ENCODE measurements at places on chromosomes 1 and 21. TPM values are rescaled to one million over a fixed set of nuclear protein-coding genes. Genes with fewer than 3 reads are reported as not detected.
A peak's percentile ranks its signal among the peaks of the same experiment; 100 is the strongest.

DNA sequence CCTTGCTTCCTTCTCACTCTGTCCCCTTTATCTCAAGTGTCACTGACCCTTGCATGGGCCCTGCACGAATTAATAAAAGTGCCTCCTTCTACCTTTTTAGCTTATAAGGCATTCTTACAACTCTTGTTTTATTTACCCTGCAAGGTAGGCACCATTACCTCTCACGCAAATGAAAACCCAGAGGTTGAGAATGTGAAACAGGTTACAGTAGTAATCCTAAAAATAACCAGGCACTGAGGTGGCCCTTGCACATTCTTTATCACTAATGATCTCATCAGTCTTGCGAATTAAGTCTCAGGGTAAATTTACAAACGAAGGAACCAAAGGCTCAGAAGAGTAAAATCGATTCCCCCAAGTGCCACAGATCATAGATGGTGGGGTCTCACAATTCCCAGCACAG lies 3.7 kb downstream of the GLIS1 start:
- DNase-seq = no peak
- H3K4me3 ChIP-seq = no peak overlapping the region
- H3K27me3 ChIP-seq = no peaks in the 10 kb centered on the region
- peaks cover 45% of the 10 kb centered on the region for H3K4me1 ChIP-seq

- no peaks in the 10 kb centered on the region for H3K36me3 ChIP-seq
- H3K27ac ChIP-seq = no peak within 1 kb of the TSS
- peaks cover 54% of the 10 kb centered on the region for H3K27me3 ChIP-seq
- peak; percentile 41 for DNase-seq
- peaks cover 3% of the 10 kb centered on the region for H3K4me1 ChIP-seq
These were observed at the start of gene ZBTB8B for GRCh38 chr1:32464716-32465577. Gene ZBTB8B (plus strand): TSS chr1:32465072. CDS start chr1:32470625, 5,553 bp downstream.

The CA14 gene
- total RNA-seq = not detected

The HCRTR1 gene
- not detected for total RNA-seq

The LAX1 gene
- total RNA-seq = not detected

- no peaks in the 10 kb centered on the region for H3K27me3 ChIP-seq
- H3K4me1 ChIP-seq = no peaks in the 10 kb centered on the region
- no peak overlapping the region for H3K27ac ChIP-seq
- H3K4me3 ChIP-seq = no peak overlapping the region
- H3K36me3 ChIP-seq = no peaks in the 10 kb centered on the region
These were observed 13.1 kb downstream of the SERPINC1 start for GRCh38 chr1:173903827-173904531.

The DEPDC1 gene
- total RNA-seq = 14.7 TPM

GRCh38 chr21:28991861-28992525 lies 684 bp downstream of the LTN1 start:
- no peaks in the 10 kb centered on the region for H3K36me3 ChIP-seq
- no peaks in the 10 kb centered on the region for H3K27me3 ChIP-seq

- DNase-seq = no peak
- no peaks in the 10 kb centered on the region for H3K27me3 ChIP-seq
- no peak overlapping the region for H3K27ac ChIP-seq
- no peaks in the 10 kb centered on the region for H3K4me1 ChIP-seq
- H3K4me3 ChIP-seq = no peak overlapping the region
These were observed 70.9 kb downstream of the PCP4 start for GRCh38 chr21:39938086-39938625.

GRCh38 chr1:216095400-216095799 lies 327.8 kb downstream of the USH2A start:
- H3K36me3 ChIP-seq = no peaks in the 10 kb centered on the region
- no peak overlapping the region for H3K27ac ChIP-seq
- H3K4me3 ChIP-seq = no peak overlapping the region
- H3K4me1 ChIP-seq = no peaks in the 10 kb centered on the region

The TLCD4 gene
- 0.83 TPM for total RNA-seq

- no peaks in the 10 kb centered on the region for H3K36me3 ChIP-seq
- H3K27ac ChIP-seq = no peak overlapping the region
- H3K4me3 ChIP-seq = no peak overlapping the region
- peaks cover 13% of the 10 kb centered on the region for H3K4me1 ChIP-seq
These were observed 43.1 kb upstream of the SGIP1 start for GRCh38 chr1:66490816-66491215.

DNA sequence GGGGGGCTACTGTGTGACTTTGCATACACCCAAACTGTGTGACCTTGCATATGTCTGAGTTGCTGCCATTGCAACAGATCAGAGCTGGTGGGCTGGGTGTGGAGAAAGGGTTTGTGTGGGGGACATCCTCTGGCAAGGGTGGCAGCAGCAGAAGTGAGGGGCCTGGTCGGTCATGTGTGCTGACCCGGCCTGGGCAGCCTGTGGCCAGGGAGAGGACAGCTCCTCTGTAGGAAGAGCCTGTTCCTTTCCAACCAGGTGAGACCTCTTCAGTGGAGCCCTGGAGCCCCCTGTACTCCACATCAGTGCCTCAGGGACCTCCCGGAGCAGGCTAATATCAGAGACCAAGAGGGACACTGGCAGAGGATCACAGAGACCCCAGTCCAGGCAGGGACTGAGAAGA lies 8.3 kb downstream of the PCSK9 start:
- DNase-seq = no peak
- H3K36me3 ChIP-seq = no peaks in the 10 kb centered on the region
- peaks cover 56% of the 10 kb centered on the region for H3K27me3 ChIP-seq
- H3K27ac ChIP-seq = no peak overlapping the region
- no peaks in the 10 kb centered on the region for H3K4me1 ChIP-seq

GRCh38 chr21:28317177-28317950 lies 675.3 kb downstream of the LTN1 start:
- no peaks in the 10 kb centered on the region for H3K4me1 ChIP-seq
- H3K27me3 ChIP-seq = no peaks in the 10 kb centered on the region
- H3K27ac ChIP-seq = no peak overlapping the region
- H3K4me3 ChIP-seq = no peak overlapping the region
- H3K36me3 ChIP-seq = no peaks in the 10 kb centered on the region

- no peaks in the 10 kb centered on the region for H3K27me3 ChIP-seq
- DNase-seq = peak; percentile 92
- peaks cover 16% of the 10 kb centered on the region for H3K36me3 ChIP-seq
- H3K27ac ChIP-seq = peak overlapping the region; percentile 2
- H3K4me3 ChIP-seq = no peak overlapping the region
These were observed 62.1 kb downstream of the GNG12 start for GRCh38 chr1:67771152-67771551.

GRCh38 chr21:46188226-46189212 lies 4.3 kb upstream of the SPATC1L start:
- no peaks in the 10 kb centered on the region for H3K27me3 ChIP-seq
- peaks cover 27% of the 10 kb centered on the region for H3K4me1 ChIP-seq
- H3K36me3 ChIP-seq = peaks cover 14% of the 10 kb centered on the region
- DNase-seq = peak; percentile 58
- peak overlapping the region; percentile 41 for H3K27ac ChIP-seq

DNA sequence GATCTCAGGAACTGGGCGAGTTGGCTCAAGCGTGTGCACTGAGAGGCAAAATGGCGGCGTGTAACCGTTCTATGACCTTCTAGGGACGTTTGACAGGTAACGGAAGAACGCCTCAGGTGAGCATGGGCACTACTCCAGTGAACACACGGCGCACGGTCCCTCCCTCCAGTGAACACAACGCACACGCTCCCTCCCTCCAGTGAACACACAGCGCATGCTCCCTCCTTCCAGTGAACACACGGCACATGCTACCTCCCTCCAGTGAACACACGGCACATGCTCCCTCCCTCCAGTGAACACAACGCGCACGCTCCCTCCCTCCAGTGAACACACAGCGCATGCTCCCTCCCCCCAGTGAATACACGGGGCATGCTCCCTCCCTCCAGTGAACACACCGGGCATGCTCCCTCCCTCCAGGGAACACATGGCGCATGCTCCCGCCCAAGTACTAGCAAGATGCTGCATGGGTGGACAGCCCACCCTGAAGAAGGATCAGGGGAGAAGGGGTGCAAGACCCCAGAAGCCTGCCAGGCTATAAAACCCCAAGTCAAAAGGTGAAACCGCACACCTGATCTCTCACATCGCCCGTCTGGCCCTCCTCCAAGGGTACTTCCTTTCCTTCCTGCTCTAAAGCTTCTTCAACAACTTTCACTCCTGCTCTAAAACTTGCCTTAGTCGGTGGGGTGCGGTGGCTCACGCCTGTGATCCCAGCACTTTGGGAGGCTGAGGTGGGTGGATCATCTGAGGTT lies 3.5 kb downstream of the C1orf159 start:
- no peak for DNase-seq
- H3K4me1 ChIP-seq = 0 out of 2 replicates have a peak, but pooled peaks cover 1% of the 10 kb centered on the region
- H3K27me3 ChIP-seq = no peaks in the 10 kb centered on the region
- H3K36me3 ChIP-seq = peaks cover 5% of the 10 kb centered on the region
- H3K27ac ChIP-seq = no peak overlapping the region

The ACOT7 gene
- total RNA-seq = 48.9 TPM

DNA sequence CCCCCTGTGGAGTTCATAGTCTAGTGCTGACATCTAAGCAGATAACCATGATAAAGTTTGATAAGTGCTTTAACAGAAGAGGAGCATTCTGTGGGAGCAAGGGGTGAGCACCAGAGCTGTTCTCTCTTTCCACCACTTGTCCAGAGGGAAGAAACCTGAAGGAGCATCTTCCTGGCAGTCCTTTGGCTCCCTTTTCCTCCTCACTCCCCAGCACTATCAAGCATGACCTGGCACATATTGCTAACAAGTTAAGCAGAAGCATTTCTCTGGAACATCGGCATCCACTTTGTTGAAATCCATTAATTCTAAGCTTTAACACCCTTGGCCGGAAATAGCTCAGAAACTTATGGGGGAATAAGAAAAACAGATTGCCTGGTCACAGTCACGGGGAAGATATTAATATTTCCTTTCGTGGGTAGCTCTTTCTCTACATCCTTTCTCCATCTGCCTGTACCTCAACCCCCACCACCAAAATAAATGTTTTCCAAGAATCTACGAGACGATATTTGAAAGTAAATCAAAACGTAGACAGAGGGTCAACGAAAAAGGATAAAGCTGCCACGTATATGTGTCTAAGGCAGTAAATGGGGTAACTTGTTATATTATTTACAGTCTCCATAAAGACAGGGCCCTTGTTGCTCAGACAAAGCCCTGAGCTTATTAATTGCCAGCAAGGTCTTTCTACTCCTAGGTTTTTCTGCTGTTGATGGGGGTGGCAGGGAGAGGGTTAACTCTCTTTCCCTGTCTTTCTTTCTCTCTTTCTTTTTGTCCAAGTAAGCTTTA lies 351.4 kb downstream of the NUF2 start:
- no peak for DNase-seq
- H3K4me3 ChIP-seq = no peak overlapping the region
- H3K4me1 ChIP-seq = no peaks in the 10 kb centered on the region
- no peaks in the 10 kb centered on the region for H3K36me3 ChIP-seq

The SH2D5 gene
- total RNA-seq = 7.2 TPM

The CYP4B1 gene
- total RNA-seq = not detected

- H3K36me3 ChIP-seq = no peaks in the 10 kb centered on the region
- H3K27me3 ChIP-seq = no peaks in the 10 kb centered on the region
- peaks cover 20% of the 10 kb centered on the region for H3K4me1 ChIP-seq
- H3K27ac ChIP-seq = peak overlapping the region; percentile 39
- DNase-seq = no peak
- no peak overlapping the region for H3K4me3 ChIP-seq
These were observed 165.3 kb upstream of the UBE2U start for GRCh38 chr1:64038119-64038518.

The ALX3 gene
- total RNA-seq = not detected

The CD1B gene
- not detected for total RNA-seq

DNA sequence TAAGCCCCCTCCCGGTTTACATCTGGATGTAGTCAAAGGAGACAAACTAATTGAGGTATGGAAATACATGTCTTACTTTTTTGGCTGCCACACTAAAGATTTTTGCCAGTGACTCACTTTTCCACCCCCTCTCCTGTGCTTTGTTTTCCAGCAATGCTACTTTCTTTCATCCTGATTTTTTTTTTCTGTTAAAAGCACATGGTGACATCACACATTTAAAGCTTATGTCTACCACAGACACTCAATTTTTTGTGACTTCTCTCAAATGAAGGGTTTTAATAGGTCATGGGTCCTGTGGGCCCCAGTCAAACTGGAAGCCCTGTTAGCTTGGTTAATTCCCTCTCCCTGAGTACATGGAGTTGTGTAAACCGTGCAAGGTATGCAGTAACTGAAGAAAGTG lies 2.2 kb downstream of the PPP1R8 start:
- H3K4me3 ChIP-seq = no peak overlapping the region
- H3K36me3 ChIP-seq = peaks cover 4% of the 10 kb centered on the region
- H3K27me3 ChIP-seq = no peaks in the 10 kb centered on the region

The HIVEP3 gene
- 1.1 TPM for total RNA-seq

DNA sequence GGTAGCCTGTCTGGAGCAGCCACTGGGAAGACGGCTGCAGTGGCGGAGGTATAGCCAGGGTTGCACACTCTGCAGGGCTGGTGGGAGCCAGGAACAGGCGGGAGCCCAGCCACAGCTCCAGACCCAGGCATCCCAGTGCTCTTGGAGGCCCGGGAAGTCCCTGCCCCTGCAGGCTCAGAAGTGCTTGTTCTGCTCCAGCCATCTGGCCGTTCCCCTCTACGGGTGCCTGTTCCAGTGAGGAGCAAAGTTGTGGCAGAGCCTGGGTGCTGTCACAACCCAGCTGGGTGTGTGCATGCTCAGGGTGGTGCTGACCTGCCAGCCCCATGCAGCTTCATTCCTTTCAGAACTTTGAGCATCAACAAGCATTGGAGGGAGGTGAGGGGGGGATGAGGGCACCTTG lies 31.7 kb upstream of the BACE2 start:
- no peaks in the 10 kb centered on the region for H3K4me1 ChIP-seq
- no peaks in the 10 kb centered on the region for H3K27me3 ChIP-seq
- H3K4me3 ChIP-seq = no peak overlapping the region
- H3K27ac ChIP-seq = no peak overlapping the region
- no peak for DNase-seq

GRCh38 chr1:178496410-178497135 lies at the start of gene CLEC20A:
Gene CLEC20A (minus strand): TSS chr1:178496964. CDS start chr1:178496939, 25 bp downstream.
- no peak for DNase-seq
- no peak within 1 kb of the TSS for H3K27ac ChIP-seq
- no peaks in the 10 kb centered on the region for H3K4me1 ChIP-seq
- H3K36me3 ChIP-seq = no peaks in the 10 kb centered on the region
- H3K4me3 ChIP-seq = no peak within 1 kb of the TSS
- peaks cover 3% of the 10 kb centered on the region for H3K27me3 ChIP-seq

- H3K4me3 ChIP-seq = no peak overlapping the region
- no peaks in the 10 kb centered on the region for H3K27me3 ChIP-seq
- DNase-seq = no peak
- no peak overlapping the region for H3K27ac ChIP-seq
These were observed 226.8 kb downstream of the DNAH14 start for GRCh38 chr1:225156254-225156653.

The RXRG gene
- total RNA-seq = not detected

DNA sequence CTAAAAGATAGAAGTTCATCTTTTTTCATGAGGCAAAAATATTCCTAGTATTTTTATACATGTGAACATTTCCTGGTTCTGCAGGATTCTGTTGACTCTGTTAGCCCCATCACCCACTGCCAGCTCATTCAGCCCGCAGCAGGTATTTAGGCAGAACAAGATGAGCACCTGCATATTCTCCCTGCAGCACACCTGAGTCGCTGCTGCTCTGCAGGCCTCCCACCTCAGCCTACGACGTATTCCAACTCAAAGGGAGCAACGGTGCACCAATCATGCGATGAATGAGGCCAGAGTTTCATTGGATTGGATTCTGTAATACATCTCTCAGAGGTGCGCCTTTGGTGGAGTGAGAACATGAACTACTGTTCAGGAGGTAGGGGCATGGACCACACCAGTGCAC lies 87.6 kb downstream of the CNIH3 start:
- H3K4me1 ChIP-seq = peaks cover 7% of the 10 kb centered on the region
- no peak overlapping the region for H3K4me3 ChIP-seq
- H3K36me3 ChIP-seq = no peaks in the 10 kb centered on the region
- no peak for DNase-seq
- no peak overlapping the region for H3K27ac ChIP-seq
